ENCODE measurements at places on chromosomes 3 and 15.

DNA sequence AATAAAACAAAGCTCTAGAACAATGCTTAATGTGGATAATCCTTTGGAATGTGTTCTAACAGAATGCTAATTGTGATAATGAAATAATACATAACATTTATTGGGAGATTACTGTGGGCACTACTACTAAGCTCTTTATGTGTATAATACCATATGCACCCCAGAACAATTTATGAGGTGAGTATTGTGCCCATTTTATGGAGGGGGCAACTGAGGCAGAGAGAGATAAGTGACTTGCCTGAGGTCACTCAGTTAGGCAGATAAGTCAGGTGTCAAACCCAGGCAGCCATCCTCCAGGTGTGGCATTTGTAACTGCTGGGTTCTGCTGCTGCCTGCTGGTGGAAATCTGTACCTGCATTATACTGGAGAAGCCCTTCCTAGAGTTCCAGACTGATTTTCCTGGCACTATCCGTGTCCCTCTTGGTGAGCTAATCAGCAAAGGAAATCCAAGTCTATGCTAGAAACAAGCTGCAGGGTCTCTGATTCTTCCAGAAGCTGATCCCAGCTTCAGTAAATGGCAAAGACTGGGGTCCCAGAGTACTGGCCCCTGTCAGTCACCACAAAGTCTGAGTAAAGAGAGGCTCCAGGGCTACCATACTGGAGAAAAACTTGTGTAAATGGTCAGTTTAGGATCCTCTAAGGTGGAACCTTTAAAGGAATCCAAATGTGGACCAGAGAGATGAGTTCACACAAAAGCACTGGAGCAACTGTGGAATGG, 22.6 kb upstream of the RBP1 start:
- no peak for DNase-seq

DNA sequence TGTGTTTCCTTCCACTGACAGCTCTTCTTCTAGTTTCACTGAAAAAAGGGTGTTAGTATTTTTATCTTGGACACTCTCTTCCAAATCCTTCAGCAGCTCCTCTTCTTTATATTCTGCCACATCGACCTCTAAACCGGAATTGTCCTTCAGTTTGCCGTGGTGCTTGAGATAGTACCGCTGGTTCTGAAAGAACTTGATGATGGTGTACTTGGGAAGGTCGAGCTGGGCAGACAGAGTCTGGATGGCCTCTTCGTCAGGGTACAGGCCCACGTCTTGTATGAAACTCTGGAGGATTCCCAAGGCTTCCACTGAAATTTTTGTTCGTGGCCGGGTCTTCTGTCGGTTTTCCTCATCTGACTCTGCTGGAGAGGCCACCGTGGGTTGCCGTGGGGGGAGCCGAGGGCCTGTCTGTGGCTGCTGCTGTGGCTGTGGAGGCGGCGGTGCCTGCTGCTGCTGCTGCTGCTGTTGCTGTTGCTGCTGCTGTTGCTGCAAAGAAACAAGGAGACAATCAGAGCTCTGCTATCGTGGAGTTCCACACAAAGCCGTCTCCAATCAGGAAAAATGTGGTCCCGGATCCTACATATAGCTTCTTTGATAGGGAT, 75.8 kb downstream of the SATB1 start:
- no peak for DNase-seq

DNA sequence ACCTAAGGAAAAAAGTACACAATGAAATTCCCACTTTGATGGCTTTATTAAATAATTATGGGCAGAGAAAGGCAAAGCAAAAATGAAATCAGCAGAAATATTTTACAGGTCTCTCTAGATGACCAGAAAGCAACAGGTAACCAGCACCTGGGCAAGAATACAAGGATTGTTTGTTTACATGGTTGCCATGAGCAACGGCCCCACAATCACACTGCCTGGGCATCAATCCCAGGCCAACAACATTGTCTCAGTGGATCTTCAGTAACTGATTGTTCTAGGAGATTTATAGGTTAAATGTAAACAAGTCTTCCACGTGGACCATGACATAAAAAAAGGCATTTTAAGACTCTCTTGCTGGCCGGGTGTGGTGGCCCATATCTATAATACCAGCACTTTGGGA, 82.6 kb downstream of the PDZRN3 start:
- DNase-seq = no peak

GRCh38 chr3:187987187-187987586, 166.8 kb upstream of the LPP start:
- no peak for DNase-seq

DNA sequence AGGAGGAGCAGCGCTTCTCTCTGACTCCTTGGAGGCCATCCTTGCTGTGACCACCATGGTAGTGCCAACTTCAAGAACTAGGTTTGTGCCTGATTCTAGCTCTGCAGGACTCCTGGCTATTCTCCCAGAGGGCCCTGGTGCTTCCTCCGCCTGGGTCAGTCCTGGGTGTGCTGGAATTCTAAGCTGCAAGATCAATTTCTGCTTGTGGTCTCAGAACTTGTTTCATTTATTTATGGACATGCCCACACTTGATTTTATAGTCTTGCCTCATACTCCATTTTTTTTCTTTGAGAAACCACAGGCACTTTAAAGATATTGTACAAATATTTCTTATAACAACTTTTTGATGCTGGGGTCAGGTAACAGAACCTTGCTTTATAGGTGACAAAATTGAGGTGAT, 87.6 kb downstream of the PDCD6IP start:
- DNase-seq = no peak

GRCh38 chr3:169604568-169604967, 58.9 kb downstream of the MECOM start:
- DNase-seq = no peak

- DNase-seq = no peak
These were observed 128.0 kb upstream of the TPM1 start for GRCh38 chr15:62914461-62915079.

DNA sequence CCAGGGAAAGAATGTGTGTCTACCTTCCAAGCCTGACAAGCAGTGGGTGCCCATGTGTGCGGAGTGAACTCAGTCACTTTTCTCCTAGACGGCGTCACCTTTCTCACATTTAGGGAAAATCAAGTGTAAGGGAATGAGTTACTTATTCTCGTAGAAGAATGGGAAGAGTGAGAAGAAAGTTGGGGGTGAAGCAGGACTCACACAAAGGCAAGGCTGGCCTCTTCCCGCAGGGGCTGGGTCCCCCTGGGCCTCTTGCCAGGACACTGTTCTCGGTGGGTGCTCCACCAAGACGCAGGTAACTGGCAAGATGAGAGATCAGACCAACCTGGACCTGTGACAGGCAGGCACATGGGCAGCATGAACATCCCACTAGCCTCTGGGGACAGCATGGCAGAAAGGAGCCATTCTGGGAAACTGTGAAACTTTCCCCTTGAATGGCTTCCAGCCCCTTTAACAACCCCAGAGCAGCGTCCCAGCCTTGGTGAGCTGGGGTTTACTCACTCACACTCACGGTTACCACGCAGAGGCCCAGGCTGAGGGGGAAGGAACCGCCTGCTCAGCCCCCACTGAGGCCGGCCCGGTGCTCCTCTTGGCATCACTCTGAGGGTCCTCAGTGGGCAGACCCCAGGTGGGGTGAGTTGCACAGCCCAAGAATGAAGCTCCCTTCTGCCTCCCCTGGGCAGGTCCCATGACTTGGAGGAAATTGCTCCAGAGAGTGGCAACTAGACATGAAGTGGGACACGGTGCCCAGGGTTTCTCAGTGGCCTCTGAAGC, 15.0 kb upstream of the SRP14 start:
- DNase-seq = peak; percentile 39

GRCh38 chr15:90706394-90707327, 10.5 kb upstream of the BLM start:
- DNase-seq = no peak

DNA sequence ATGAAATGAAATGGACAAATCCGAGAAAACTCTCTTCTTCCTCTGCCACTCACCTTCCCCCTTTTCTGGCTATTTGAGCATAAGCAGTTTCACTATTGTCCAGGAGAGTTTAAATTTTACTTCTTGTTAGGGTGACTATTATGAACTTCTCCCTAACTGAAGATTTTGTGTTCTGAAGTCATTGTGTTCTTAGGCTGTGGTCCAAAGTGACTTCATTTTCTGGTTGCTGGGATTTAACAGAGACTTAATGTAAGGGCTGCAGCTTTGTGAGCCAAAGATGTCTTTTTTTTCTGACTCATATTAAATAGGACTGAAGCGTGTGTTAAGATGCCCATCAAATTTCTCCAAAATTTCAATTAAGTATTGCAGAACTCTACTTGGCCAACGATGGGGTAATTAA, 46.5 kb upstream of the FSTL1 start:
- DNase-seq = no peak

DNA sequence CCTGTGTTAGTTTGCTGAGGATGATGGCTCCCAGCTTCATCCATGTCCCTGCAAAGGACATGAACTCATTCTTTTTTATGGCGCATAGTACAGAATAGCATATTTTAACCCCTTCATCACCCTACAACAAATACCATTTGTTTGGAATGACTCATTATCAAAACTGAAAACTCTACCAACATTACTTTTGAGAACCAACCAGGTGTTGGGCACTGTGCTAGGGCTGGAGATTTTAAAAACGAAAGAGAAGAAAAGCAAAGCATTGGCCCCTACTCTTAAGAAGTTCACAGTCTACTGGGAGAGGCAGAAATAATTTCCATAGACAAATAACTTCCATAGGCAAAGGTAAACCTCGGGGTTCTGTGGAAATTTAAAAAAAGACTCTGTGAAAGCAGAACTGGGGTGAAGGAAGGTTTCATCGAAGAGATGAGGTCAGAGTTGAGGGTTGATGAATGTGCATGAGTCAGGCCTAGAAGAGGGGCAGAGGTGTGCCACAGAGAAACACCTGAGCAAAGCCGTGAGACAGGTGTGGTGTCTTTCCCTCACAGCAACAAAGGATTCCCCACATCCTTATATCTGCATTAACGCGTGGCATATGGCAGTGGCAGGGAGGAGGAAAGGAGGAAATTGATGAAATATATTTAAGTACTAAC, 51.0 kb downstream of the MCF2L2 start:
- DNase-seq = no peak

DNA sequence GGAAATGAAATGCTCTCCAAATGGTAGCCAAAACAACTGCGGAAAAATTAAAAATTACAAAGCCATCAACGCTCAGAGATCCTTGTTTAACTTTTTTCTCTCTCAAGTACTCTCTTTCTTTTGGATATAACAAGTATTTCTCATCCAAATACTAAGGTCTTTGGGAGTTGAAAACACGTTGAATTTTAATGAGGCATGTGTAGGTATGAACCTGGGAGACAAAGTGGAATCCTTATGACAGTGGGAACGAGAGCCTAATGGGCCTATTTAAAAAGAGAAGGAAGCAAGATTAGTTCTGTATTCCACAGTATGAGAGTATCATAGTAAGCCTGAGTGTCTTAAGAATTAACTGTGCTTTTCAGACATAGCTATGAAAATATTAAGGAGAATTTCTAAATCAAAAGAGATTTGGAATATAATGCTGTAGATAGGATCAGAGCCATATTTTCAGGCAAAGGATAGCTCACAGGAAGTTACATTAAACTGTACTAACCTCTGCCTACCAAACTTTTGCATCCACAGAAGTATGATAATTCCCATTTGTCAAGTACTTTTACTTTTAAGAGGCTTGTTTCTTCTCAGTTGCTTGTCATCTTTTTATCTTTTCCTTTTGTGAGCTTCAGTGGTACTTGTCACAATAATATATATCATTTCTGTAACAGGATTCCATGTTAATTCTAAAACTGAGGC, 759 bp downstream of the CD96 start:
- DNase-seq = no peak

GRCh38 chr3:82165266-82165665, 403.8 kb upstream of the GBE1 start:
- DNase-seq = no peak

GRCh38 chr3:161270991-161271390, 49.9 kb downstream of the NMD3 start:
- DNase-seq = no peak

GRCh38 chr3:61561374-61562041, at the start of gene PTPRG:
PTPRG (plus strand) TSS chr3:61561571; CDS start chr3:61562288, 717 bp downstream.
- no peak for DNase-seq

DNA sequence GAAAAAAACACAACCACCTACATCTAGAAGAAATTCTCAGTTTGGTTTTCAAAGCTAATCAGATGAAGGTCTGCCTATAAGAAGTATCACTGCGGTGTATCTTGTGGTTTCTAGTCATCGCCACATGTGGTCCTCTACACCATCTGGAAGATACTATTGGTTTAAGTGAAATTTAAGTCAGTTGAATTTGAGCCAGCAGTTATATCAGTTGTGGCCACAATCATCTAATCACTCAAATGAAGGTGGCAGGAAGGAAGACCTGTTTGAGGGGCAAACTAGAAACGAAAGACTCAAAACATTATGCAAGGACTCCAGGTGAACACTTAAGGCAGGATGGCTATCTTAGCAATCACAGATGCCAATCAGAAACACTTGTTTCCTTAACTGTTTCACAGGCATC, 48.7 kb downstream of the ETV5 start:
- DNase-seq = no peak

GRCh38 chr3:43086460-43087165, 19.3 kb downstream of the POMGNT2 start:
- no peak for DNase-seq

DNA sequence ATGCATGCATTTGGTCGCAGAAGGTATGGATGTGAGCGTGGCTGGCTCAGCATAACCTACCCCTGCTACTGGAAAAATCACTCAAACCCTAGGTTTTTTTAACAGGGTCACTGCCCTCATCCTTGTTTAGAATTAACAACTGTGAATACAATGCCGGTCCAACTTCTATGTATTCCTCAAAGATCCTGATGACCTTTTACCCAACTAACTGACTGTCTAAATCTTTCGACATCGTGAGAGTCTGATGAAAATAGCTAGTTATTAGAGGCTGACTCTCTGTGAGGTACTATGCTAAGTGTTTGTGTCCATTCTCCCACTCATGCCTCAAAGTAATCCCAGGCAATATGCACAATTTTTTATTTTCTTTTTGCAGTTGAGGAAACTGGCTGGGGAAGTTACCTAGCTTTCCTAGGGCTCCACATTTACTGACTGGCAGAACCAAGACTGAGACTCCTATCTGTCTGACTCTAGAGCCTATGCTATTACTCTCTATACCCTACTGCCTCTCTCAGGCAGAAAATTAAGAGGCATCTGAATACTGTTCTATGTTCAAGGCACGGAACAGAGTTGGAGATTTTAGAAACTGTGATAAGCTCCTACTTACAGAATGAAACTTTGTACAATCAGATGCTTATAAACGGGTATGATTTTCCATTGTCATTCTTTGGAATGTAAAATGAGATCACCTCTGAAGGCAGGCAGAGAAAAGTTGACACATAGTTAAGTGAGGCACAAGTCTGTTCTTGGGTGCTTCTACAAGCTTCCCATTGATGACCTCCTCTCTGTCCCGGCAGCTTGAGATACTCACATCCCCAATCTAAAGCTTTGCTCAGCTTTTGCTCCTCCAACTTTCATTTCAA, 56.4 kb downstream of the FILIP1L start:
- DNase-seq = no peak

DNA sequence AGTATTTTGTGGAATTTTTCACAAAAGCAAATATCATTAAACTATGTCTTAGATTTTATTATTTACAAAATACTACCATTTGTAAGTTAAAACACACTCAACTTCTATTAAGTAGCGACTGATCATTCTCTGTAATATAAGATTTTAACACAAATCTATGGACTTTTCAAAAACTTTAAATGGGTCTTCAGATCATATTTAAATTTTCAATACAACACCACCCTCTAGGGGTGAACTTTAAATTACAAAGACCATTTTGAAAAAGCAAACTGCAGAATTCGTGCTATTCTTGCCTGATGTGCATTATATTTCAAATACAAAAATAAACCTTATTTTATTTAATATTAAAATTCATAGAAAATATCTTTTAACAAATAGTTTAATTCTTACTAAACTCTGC, 8.2 kb upstream of the VGLL4 start:
- no peak for DNase-seq

- DNase-seq = no peak
These were observed 119.1 kb downstream of the ROBO2 start for GRCh38 chr3:77158730-77159581.

All from activated B cell treated with CpG ODN at 0.5 μM for 24 hours (primary cell).